Vagina (tissue), 2 donors: ENCODE measurements at places on chromosomes 13 and 19.

GRCh38 chr13:46816371-46816770, 19.4 kb upstream of the ESD start:
- DNase-seq: no peak

- DNase-seq: no peak
These were observed 3.6 kb downstream of the GTPBP3 start for GRCh38 chr19:17340871-17341357.

DNA sequence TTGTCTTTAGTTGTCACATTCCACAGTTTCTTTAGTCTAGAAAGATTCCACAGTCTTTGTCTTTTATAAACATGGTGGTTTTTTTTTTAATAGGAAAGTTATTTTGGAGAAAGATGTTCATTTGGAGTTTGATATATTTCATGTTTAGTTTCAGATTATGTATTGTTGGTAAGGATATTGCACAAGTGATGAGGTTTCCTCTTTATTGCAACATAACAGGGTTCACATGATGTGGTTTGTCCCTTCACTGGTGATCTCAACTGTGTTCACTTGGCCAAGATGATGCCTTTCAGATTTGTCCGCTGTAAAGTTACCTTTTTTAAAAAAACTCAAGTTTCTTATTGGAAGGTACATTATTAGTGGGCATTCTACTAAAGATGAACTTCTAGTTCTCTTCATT, 3.2 kb downstream of the ZNF230 start:
- no peak for DNase-seq

DNA sequence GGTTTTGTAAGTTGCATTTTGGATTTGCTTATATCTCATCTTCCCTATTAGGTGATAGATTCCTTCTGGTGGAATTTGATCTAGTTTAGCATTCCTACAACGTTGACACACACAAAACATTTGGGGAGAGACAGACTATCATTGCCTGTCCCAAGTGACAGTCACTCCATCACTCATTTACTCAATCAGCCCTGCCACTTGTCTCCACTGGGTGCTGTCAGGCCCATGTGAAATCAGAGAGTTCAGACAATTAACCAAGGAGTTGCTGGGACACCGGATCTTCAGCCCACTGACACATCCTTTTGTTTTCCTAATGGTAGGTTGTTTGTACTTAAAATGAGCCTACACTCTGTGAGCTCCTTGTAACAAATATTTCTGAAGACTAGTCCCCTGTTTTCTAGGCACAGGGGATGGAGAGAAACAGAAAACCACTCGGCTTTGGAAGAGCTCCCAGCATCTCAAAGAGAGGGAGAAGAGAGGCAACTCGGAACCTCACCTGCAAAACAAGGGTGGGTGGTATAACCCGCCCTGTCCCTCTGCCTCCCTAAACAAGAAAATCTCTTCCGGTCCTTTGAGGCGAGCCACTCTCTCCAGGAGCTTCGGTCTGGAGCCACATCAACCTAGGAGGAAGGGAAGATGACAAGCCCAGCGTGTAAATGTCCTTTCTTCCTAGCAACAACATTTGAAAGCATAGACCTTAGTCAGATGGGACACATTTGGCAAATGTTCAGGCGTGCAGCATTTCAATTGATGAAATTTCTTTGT, 440.9 kb upstream of the KLF12 start:
- DNase-seq: no peak

DNA sequence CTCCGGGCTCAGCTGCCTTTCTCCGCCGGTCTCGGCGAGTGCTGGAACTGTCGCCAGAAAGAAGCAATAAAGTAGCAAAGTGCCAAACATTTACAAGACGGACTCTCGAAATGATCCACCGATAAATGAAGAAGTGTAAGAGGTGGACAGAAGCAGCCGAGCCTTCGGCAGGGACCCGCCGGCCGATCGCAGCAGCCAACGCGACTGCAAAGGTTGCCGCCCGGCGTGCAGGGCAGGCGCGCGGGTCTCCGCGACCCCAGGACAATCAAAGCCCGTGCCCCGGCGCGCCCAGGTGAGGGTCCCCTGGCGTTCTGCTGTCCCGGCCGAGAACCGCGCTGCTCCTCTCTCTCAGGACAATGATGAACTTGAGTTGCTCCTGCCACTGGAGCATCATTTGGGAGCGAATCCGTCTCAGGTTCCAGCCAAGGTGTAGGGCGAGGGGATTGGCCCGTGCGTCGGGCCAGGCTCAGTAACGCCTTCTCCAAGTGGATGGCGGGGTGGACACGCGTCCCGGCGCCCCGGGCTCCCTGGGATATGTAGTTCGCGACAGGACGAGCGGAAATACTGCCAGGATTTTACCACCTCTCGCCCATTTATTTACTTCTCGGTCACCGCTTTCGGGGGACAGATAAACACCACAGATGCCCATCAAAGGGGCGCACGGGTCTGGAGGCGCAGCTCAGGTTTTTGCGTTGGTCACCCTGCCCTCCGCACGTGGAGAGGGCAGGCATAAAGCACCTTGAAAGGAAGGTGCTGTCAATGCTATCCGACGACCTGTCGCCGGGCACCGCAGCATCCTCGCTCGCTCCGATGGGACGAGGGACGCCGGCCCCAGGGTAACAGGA, at the start of the genes BIVM and POGLUT2:
BIVM (plus strand) TSS at position 539 of the 845 bp plus-strand sequence. CDS start 8,149 bp downstream, outside the sequence.
POGLUT2 (minus strand) TSS at position 396 of the 845 bp plus-strand sequence; CDS start at position 90, 306 bp downstream.
- DNase-seq: peak; percentile 94

DNA sequence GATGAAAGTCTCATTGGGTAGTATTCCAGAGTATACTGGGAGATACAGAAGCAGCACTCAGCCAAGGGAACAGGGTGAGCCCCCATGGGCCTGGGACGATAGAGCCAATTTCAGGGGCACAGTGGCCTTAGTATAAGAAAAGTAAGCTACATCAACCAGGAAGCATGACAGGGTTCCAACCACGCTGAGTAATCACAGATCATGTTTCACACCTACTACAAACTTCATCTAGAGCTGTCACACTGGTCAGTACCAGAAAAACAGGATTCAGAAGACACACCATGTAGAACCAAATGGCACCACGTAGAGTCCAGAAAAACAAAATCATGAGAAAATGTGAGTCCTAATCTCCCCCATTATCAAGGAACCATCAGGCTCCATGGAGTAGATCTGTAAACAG, 1292.4 kb upstream of the MIR17HG start:
- DNase-seq: no peak

- DNase-seq: peak; percentile 99
These were observed 17.2 kb upstream of the ZNF331 start for GRCh38 chr19:53520547-53521372.

DNA sequence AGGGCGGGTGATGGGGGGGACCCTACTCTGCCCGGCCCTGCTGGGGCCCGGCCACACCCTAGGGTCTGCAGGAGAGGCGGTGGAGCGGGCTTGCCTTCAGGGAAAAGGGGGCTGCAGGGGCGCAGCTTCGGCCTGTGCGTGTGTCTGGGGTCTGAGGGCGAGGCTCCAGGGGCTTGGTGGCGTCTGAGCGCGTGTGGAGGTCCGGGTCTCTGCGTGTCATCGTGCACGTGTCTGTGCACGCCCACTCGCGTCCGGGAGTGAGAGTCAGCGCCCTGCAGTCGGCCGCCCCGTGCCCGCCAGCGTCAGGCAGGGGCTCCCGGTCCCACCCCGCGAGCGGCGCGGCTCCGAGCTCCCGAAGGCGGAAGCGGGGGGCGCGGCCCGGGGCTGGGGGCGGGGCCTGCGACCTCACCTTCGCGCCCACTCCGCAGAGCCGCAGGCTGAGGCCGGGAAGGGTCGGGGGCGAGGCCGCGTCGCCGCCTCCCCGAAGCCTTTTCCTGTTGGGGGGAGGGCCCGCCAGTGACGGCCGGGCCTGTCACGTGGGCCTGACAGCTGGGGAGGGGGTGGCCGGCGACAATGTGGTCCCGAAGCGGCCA, at the start of gene ARHGAP45:
ARHGAP45 (plus strand) TSS at position 420 of the 593 bp plus-strand sequence. CDS start 239 bp downstream, outside the sequence.
- DNase-seq: no peak

DNA sequence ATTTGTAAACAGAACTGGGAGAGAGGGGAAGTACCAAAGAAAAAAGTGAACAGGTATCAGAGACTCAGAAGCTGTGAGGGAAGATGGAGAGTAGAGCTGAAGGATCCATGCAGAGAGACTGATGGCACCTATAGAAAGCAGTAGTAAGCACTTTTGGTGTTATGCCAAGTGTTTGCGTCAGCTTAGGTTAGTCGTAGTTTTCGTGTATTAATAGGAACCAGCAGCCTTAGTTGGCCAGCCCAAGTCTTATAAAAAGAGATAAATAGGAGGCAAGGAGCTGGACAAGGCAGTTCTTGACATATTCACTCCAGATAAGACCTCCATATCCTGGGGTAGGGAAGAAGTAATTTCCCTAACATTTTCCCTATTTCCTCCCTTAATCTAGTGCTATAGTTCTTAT, 214.2 kb downstream of the OXGR1 start:
- no peak for DNase-seq

DNA sequence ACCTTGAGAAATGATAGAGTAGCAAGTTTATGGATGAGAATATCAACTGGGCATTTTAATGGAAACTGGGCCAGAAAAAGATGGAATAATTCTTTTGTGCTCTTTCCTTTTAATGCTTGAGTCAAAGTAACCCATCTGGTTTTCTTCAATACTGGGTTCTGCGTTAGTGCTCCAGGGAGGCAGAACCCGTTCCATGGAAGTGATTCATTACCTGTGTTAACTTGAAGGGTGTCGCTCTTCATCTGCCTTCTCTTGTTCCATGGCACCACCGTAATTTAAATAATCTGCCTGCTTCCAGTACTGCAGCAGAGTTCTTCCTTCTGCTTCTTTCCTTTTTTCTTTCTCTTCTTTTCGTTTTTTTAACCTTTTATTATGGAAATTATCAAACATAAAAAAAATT, 14.7 kb upstream of the USP12 start:
- DNase-seq: no peak

- no peak for DNase-seq
These were observed 123.8 kb downstream of the RNF17 start for GRCh38 chr13:24887759-24888158.

- no peak for DNase-seq
These were observed 886.8 kb downstream of the PCDH9 start for GRCh38 chr13:66343224-66343828.

- DNase-seq: no peak
These were observed 6.2 kb upstream of the SHD start for GRCh38 chr19:4272894-4273293.
